Tibial nerve (tissue), 4 donors: ENCODE measurements at places on chromosomes 2 and 18.

- peak; percentile 53 for DNase-seq
Measured at GRCh38 chr2:43158259-43158880, 68.0 kb downstream of the ZFP36L2 start.

DNA sequence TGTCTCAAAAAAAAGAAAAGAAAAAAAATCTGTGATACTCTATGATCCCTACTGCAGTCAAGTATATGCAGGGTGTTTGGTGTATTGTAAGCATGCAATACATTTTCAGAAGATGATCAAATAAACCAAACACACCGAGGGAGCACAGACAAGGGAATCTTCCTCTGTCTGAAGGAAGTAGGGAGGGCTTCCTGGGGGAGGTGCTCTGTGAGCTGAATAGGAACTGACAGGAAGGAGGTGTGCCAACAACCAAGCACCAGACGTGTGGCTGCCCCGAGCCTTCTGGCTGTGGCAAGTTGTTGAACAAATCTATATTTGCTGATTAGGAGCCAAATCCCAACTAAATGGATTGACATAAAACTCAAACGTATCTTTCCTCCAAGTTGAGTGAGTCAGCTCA is 14.6 kb downstream of the THNSL2 start:
- no peak for DNase-seq

DNA sequence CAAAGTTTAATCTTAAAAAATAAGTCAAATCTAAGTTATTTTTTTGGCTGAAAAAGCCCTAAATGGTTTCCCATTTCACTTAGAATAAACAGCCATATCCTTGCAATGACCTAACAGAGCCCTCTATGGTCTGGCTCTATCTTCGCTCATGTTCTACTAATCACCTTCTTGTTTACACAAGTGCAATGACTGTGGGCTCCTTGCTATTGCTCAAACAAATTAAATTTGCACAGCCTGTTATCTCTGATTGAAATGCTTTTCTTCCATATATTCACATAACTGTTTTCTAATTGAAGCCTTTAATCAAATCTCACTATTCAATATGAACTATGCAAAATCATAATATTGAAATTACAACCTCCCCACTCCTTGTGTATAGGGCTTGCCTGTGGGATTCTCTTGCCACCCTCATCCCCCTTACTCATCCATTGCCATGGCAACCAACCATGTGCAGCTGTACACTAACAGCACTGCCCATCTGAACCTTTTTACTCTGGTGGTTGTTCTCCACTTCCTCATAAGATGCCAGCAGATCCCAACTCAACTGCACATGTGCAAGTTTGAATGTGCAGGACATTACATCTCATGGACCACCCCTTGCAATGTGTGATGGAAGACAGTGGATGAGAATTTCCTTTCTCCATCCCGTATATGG is 1083.2 kb downstream of the SOCS6 start:
- DNase-seq: no peak

DNA sequence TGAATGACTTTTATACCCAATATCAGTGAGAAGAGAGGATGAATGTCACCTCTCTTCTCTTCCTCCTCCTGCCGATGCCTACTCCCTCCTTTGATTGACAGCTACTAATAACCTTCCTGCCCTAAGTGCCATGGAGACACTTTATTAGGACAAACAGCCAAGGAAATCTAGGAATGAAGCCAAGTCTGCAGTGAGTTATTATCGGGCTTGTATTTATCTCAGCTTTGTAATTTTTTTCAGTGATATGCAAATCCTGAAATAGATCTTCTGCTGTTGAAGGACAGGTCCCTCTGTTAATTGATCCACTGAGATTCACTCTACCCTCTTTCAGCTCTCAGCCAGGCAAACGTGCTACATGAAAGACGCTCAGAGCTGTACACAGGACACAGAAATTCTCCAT is 686.7 kb downstream of the TMEM182 start:
- DNase-seq: no peak

DNA sequence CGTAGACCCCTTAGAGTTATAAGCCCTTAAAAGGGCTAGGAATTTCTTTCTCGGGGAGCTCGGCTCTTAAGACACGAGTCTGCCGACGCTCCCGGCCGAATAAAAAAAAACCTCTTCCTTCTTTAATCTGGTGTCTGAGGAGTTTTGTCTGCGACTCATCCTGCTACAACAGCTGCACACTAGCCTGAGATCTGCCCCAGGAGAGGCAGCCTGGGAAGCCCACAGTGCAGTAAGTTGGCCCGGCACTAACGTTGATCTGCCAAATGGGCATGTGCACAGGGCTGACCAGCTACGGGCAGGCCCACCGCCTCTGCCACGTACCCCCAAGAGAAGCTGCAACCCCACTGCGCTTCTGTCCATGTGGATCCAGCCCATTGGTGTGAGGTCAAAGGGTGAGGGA is 8.4 kb upstream of the LIMS2 start:
- no peak for DNase-seq

- no peak for DNase-seq
Measured at GRCh38 chr18:79851950-79852349, 54.2 kb downstream of the KCNG2 start.

- no peak for DNase-seq
Measured at GRCh38 chr18:10063489-10063888, 149.7 kb downstream of the VAPA start.

GRCh38 chr18:51051105-51051712 is 21.2 kb downstream of the SMAD4 start:
- DNase-seq: no peak

GRCh38 chr2:142755191-142755590 is 122.3 kb upstream of the KYNU start:
- DNase-seq: no peak

- no peak for DNase-seq
Measured at GRCh38 chr2:240231838-240232244, 91.4 kb upstream of the OTOS start.

DNA sequence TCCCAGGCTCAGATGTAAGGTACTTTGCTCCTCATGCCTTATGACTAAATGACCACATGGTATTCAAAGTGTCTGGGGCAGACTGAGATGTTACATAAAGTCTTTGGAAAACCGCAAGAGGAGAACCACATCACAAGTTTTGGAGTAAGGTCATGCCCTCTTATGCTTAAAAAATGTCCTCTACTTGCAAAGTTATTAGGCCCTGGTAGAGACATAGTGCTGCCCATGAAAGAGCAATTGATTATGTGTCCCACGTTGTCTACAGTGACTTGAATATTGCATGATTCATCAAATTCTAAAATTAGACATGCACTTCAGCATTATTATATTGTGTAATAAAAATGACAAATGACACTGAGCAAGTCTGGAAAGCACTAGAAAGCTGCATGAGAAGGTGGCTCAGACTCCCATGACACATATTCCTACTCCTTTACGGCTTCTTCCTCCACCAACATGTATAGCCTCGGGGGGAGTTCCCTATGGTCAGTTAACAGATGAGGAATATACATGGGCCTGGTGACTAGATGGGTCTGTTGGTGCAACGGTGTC is 602.6 kb upstream of the VRK2 start:
- no peak for DNase-seq

GRCh38 chr2:43047187-43047780 is 179.1 kb downstream of the ZFP36L2 start:
- no peak for DNase-seq

GRCh38 chr2:240326246-240326645 is 109.2 kb upstream of the GPC1 start:
- no peak for DNase-seq

GRCh38 chr2:171287611-171288010 is 126.9 kb upstream of the TLK1 start:
- no peak for DNase-seq

DNA sequence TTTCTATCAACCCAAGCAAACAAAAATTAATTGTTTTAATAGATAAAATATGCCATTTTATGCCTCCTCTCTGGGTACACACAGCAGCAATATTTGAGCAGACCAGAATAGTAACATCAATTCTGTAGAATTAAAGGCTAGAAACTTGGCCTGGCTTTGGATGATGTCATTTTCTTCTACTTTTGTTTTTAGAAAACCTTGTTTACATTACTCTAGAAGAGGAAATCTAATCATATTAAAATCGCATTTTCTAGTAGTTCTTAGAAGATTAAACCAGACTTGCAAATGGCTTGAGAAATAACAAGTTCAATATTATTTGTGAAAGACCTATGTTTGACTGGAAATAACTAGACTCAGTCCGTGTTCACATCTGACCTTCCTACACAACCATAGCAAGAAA is 102.3 kb upstream of the RFX8 start:
- no peak for DNase-seq

DNA sequence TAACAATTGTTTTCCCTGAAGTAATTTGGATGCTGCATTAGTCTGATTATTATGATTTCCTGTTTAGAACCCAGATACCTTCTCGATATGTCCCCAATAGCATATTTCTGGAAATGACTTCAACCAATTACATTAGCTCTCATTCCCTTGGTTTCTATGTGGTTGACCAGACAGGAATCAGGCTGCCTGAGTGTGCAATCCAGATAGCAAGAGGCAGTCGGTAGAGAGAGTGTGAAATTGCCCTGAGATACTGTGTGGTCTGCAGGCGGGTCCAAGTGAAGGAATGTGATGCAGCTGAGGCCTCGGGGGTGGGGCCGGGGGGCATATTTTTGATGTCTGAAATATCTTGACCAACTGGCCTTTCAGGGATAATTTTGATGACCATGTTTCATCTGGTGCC is 143.9 kb upstream of the ITGA6 start:
- DNase-seq: no peak

GRCh38 chr2:202963712-202964111 is 51.0 kb upstream of the NBEAL1 start:
- DNase-seq: no peak

- no peak for DNase-seq
Measured at GRCh38 chr18:44568342-44568741, 112.3 kb upstream of the SETBP1 start.
